Right ventricle myocardium superior (tissue), 1 donor: ENCODE measurements at places on chromosomes 2 and 18. TPM values are rescaled to one million over a fixed set of nuclear protein-coding genes. Genes with fewer than 3 reads are reported as not detected.

The REEP1 gene
- 21.5 TPM for total RNA-seq

The RAX gene
- total RNA-seq = not detected

The STPG4 gene
- total RNA-seq = not detected

The PTPN18 gene
- total RNA-seq = 15.7 TPM

The SGPP2 gene
- 15.3 TPM for total RNA-seq

The PIEZO2 gene
- total RNA-seq = 0.32 TPM

The CNGA3 gene
- not detected for total RNA-seq

The ABCG5 gene
- total RNA-seq = not detected

The TRAPPC12 gene
- total RNA-seq = 104 TPM

The PRKRA gene
- total RNA-seq = 42.7 TPM

The DUSP11 gene
- total RNA-seq = 11.4 TPM

The ZAP70 gene
- total RNA-seq = 0.70 TPM

The CXCR1 gene
- 0.54 TPM for total RNA-seq

The ST8SIA5 gene
- total RNA-seq = 1.5 TPM

The NGEF gene
- total RNA-seq = not detected

The MSH6 gene
- 25.0 TPM for total RNA-seq

The PFN4 gene
- 0.46 TPM for total RNA-seq

The CAPN10 gene
- total RNA-seq = 49.7 TPM

The MAT2A gene
- 116 TPM for total RNA-seq

The CELF4 gene
- 0.19 TPM for total RNA-seq

The CLK1 gene
- 44.1 TPM for total RNA-seq

The NFATC1 gene
- total RNA-seq = 19.8 TPM

The GPR45 gene
- not detected for total RNA-seq

The SULT6B1 gene
- not detected for total RNA-seq

The GALNT13 gene
- total RNA-seq = not detected

The CFAP53 gene
- 0.11 TPM for total RNA-seq

The OST4 gene
- total RNA-seq = 393 TPM

The HSBP1L1 gene
- total RNA-seq = 13.8 TPM

The CGREF1 gene
- 1.4 TPM for total RNA-seq

The AGXT gene
- total RNA-seq = not detected

The CNTNAP5 gene
- not detected for total RNA-seq

The FABP1 gene
- not detected for total RNA-seq

The SCN7A gene
- 27.7 TPM for total RNA-seq

The IL1R2 gene
- 1.4 TPM for total RNA-seq
